Tibial nerve (tissue), 4 donors: ENCODE measurements at places on chromosomes 7 and 10. TPM values are rescaled to one million over a fixed set of nuclear protein-coding genes. Genes with fewer than 3 reads are reported as not detected.

- no peak for DNase-seq
Observed at GRCh38 chr7:47390914-47391313, 191.0 kb downstream of the TNS3 start.

- no peak for DNase-seq
Observed at GRCh38 chr7:148419856-148420832, 170.4 kb upstream of the C7orf33 start.

DNA sequence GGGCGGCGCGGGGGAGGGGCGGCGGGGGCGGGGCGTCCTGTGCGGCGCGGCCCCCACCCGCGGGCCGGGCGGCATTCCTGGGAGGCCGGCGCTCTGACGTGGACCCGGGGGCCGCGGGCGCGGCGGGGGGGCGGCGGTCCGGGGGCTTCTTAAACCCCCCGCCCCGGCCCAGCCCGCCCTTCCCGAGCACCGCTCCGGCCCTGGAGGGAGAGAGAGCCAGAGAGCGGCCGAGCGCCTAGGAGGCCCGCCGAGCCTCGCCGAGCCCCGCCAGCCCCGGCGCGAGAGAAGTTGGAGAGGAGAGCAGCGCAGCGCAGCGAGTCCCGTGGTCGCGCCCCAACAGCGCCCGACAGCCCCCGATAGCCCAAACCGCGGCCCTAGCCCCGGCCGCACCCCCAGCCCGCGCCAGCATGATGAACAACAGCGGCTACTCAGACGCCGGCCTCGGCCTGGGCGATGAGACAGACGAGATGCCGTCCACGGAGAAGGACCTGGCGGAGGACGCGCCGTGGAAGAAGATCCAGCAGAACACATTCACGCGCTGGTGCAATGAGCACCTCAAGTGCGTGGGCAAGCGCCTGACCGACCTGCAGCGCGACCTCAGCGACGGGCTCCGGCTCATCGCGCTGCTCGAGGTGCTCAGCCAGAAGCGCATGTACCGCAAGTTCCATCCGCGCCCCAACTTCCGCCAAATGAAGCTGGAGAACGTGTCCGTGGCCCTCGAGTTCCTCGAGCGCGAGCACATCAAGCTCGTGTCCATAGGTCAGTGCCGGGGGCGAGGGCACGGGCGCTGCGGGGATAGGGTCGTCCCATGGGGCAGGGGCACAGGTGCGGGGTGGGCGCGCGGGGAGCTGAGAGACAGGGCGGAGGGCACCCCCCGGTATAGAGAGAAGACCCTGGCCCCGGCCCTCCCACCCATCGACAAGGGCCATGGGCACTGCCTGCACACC is at the start of gene FLNC:
FLNC (plus strand) TSS at position 176 of the 947 bp plus-strand sequence; CDS start at position 408, 232 bp downstream.
- no peak for DNase-seq

- no peak for DNase-seq
Observed at GRCh38 chr7:136128050-136128449, 150.9 kb upstream of the MTPN start.

- no peak for DNase-seq
Observed at GRCh38 chr10:47323636-47324296, 1.5 kb downstream of the GDF2 start.

- no peak for DNase-seq
Observed at GRCh38 chr7:137258552-137258951, 85.0 kb downstream of the PTN start.

GRCh38 chr7:2791390-2791789 is 52.7 kb downstream of the GNA12 start:
- no peak for DNase-seq

DNA sequence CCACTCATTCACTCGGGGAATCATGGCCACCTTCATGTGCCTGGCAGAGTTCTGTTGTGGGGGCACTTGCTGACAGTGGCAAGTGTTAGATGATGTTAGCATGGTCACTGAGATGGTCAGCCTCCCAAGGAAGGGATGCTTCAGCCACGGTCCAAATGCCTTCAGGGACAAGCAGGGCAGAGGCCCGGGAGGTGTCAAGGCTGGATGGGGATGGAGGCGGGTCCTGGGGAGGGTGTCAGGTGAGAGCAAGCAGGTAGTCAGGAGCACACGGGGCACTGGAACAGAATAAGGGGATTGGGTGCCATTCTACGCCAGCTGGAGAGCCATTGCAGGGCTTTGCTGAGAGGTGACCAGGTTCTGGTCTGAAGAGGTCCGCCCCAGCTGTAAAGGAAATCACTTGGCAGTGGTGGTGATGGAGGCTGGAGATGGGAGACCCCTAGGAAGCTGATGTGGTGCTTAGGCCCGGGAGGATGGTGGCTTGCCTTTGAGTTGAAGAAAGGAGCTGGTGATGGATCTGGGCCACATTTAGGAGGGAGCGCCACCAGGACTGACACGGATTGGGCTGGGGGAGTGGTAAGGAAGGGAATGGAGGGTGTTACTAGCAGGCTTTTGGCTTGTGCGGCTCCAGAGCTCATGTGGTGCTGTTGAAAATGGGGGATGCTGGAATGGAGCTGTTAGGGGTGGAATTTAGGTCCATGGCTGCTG is 24.1 kb downstream of the AGAP3 start:
- DNase-seq, result no peak

DNA sequence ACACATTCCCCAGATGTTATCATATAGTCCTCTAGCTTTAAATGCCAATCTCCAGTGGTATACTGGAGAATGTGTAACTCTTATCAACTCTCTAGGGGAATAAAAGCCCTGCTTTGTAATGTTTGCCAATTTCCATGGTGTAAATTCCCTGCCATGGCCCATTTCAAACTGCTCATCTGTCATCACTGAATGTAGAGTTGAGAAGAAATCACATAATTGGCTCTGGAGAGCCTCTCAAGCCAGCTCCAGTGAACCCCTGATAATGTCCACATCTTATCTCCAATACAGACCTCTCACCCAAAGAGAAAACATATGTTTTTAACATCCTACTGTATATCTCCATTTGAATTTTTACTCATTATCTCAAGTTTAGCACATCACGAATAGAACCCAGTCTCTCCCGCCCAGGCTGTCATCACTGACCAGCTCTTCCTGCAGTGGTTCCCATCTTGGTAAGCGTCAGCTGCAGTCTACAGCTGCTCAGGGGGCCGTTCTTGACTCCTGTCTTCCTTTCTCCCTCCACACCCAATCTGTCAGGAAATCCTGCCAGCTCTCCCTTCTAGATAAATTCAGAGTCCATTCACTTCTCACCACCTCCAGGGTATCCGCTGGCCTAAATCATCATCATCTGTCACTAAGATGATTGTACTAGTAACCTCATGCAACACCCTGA is 332.4 kb downstream of the FRMD4A start:
- DNase-seq, result no peak

DNA sequence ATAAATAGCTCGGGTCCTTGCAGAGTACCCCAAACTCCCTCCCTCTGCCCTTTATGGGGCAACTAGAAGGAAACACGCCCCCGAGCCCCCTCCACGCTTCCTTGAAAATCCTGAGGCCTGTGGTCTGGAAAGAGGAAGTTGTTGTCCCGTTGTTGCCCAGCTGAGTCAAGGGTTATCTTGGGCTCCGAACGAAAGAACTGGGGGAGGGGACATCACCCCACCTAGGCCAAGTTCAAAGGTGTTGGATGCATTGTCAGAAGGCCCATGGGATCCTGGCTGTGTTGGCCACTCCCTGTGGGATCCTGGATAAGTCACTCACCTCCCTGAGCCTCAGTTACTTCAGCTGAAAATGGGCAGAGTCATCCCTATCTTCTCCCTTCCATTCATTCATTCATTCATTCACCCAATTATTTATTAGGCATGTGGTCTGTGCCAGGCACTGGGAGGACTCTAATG is at the start of gene CCL24:
CCL24 (minus strand) TSS at position 26 of the 456 bp plus-strand sequence. CDS start 91 bp downstream, outside the sequence.
- no peak for DNase-seq

DNA sequence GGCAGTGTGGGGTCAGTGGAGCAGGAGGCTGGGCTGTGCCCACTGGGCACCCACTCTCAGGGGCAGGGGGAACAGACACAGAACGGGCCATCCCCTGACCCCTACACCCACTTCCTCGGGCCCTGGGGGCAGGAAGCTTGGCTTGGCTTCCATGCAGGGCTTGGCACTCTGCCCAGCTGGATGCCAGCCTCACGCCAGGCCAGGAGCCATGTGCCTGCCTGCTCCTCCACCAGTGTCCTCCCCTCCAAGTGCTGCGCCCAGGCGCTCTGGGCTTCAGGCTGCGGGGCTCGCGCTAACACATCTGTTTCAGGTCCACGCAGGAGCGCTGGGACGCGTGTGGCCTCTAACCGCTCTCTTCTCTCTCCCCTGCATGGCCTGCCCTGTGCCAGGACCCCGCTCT is 12.7 kb downstream of the LDB3 start:
- DNase-seq, result no peak

GRCh38 chr7:157977306-157977705 is 610.3 kb downstream of the PTPRN2 start:
- DNase-seq, result no peak

- DNase-seq, result peak; percentile 83
Observed at GRCh38 chr10:44963772-44964633, 4.4 kb downstream of the RASSF4 start.

BLNK gene
- total RNA-seq, result 16.4 TPM

RBM33 gene
- 86.2 TPM for total RNA-seq

CDHR3 gene
- total RNA-seq, result 18.2 TPM

MET gene
- total RNA-seq, result 49.8 TPM

ATP6V0A4 gene
- not detected for total RNA-seq

ANKRD30A gene
- total RNA-seq, result not detected
